Esophagus squamous epithelium (tissue), 5 donors: ENCODE measurements at places on chromosomes 12 and 14.

- DNase-seq: no peak
These were observed 70.7 kb downstream of the TAOK3 start for GRCh38 chr12:118302053-118302452.

GRCh38 chr14:76929927-76930326 lies 98.6 kb downstream of the IRF2BPL start:
- DNase-seq: no peak

GRCh38 chr12:42552822-42553221 lies 36.7 kb downstream of the PRICKLE1 start:
- DNase-seq: no peak

DNA sequence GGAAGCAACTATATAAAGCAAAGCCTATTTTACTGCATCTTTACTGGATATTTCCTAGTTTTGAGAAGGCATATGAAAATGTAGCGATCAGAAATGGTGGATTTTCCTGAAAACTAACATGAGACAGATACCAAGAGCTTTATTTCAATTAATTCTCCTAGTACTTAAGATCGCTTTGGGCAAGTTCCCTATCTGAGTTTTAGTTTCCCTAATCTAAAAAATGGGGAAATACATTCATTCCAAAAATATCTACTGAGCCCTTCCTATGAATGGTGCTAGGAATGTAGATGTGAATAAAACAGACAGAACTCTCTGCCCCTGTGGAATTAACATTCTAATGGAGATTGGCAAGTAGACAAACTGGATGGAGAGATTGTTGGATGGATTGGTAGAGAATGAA lies 8.4 kb downstream of the CATSPERB start:
- no peak for DNase-seq

- DNase-seq: no peak
These were observed 21.3 kb downstream of the SLC6A15 start for GRCh38 chr12:84891106-84891838.

GRCh38 chr12:59787610-59788009 lies 191.8 kb downstream of the SLC16A7 start:
- no peak for DNase-seq

GRCh38 chr14:36583893-36584811 lies 1.7 kb upstream of the NKX2-8 start:
- no peak for DNase-seq

GRCh38 chr12:71503579-71504391 lies 64.2 kb downstream of the LGR5 start:
- DNase-seq: no peak

- no peak for DNase-seq
These were observed 14.3 kb downstream of the SERPINA10 start for GRCh38 chr14:94278731-94279130.

DNA sequence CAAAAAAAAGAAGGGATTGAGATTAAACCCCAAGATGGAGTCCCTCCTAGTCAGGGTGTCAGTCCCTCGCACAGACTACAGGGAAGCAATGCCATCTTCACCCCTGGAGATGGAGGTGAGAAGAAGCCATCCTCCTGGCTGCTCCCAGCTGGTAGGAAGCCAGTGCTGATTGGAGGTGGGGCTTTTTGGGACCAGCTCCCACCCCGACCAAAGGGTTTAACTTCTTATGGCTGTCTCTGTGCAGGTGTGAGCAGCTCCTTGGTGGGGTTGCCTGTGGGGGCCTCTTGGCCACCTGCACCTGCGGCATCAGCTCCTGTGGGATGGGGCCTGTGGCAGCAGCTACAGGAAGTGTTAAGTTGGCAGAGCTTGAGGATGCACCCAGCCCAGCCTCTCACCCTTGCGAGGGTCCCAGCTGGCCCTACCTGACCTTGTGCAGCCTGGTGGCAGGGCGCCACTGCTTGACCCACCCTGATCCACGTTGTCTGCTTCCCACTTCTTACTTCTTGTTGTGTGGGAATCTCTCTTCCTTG lies 3.8 kb upstream of the KRT86 start:
- DNase-seq: no peak

DNA sequence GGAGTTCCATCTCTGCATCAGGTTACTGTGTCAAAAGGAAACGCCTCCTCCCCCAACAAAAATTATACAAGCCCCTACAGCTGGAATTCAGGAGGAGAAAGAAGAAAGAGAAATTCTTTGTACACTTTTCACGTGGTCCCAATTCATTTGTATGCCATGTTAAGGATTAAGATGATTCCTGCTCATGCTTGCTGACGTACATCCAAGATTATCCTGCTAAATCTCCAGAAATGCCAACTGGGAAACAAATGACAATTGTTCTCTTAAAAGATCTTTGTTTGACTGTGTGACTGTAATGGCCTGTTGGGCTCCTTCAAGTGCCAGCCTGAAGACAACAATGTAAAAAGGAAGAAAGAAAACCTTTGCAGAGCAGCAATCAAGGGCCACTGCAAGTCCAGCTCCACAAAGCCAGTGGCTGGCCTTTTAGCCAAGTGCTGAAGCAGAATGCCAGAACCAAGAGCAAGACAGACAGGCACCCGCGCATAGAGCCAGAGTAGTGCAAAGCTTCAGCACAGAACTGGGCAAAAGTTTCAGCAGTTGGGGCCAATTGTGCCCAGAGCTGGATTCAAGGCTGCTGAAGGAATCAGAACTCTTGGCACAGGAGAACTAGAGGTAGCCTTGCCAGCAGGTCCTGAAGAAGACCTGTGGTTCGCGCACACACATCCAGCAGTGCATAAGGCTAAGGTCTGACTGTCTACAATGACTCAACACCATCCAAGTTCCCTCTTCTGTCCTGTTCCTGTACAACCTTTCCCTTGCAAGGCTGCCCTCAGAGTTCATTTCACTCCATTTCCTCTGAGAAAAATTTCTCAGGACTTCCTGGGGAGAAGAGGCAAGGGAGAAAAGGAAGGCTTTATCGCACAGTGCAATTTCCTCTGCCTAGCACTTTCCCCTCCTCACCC lies 209.7 kb upstream of the BMP4 start:
- no peak for DNase-seq

GRCh38 chr12:79619872-79620562 lies 70.7 kb downstream of the PAWR start:
- DNase-seq: no peak

GRCh38 chr12:21129906-21130305 lies 1.1 kb upstream of the SLCO1B1 start:
- no peak for DNase-seq

DNA sequence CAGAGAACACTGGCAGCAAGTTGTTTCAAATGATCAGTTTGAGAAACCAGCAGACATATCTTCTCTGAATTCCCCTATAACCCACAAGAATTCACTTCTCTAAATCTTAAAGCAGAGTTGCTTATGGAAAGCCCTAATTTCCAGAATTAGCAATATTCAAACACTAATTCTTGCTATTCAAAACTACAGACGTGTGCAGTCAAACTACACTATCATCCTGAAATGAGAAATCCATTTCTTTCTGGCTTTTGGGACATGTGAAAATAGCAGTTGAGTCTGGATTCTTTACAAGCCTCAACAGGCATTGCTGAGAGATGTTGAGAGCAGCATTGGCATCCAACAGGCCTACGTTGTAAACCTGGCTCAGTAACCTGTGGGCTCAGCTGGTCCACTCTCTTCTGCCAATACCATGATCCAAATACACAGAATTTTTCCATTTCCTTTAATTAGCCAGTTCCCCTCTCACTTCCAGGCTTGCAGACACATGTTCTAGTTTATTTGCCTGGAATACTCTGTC lies 74.6 kb upstream of the TMTC1 start:
- no peak for DNase-seq

GRCh38 chr12:113252494-113252893 lies 31.2 kb downstream of the TPCN1 start:
- DNase-seq: no peak

GRCh38 chr14:36245223-36245622 lies 68.7 kb upstream of the PTCSC3 start:
- DNase-seq: no peak

GRCh38 chr12:2902272-2902880 lies 11.7 kb downstream of the TULP3 start:
- no peak for DNase-seq

DNA sequence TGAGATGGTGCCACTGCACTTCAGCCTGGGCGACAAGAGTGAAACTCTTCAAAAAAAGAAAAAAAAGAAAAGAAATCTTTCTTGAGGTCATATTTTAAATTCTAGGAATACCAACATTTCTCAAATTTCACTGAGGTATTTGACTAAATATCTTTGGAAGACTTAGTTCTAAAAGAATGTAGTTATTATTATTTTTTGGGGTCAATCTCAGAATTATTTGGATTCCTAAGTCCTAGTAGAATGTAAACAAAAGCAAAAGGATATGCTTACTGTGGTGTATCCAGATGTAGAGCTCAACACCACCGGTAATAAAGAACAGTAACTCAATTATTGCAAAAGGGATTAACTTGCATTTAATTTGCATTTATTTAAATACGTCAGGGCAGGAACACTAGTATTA lies 25.0 kb downstream of the PRICKLE1 start:
- no peak for DNase-seq

DNA sequence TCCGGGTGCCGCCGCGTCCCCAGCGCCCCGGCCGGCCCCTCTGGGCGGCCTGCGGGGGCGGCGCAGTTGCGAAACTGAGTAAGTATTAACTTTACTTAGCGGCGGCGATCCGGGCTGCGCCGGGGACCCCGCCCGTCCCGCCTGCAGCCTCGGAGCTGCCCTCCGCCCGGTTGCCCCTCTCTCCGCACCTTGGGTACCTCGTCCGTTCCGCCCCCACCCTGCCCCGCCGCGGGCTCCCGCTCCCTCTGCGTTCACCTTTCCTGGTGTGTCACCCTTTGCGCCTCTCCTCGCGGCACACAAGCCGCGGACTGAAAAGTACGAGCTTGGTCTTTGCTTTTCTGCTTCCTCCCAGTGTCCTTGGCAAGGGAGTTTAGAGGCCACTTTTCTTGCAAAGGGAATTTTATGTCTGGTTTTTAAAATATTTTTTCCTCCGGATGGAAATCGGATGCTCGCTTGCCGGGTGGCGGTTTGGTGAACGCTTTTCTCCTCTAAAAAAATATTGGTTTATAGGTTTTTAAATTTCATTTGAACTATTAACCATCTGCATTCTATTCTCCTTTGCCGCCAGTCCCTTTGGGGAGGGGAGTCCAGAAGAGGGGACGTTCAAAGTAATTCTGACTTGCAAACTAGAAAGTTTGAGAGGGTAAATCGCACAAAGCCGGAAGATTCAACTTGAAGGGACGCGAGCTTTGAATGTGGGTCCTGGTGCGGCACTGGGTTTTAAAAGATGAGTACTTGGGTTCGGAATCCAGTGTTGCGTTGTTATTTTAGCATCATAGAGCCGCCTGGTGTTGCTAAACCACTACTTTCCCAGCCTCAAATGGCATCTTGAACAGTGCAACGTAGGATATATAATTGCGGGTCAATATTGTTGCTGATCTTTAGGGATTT lies 834 bp downstream of the RASSF8 start:
- no peak for DNase-seq

DNA sequence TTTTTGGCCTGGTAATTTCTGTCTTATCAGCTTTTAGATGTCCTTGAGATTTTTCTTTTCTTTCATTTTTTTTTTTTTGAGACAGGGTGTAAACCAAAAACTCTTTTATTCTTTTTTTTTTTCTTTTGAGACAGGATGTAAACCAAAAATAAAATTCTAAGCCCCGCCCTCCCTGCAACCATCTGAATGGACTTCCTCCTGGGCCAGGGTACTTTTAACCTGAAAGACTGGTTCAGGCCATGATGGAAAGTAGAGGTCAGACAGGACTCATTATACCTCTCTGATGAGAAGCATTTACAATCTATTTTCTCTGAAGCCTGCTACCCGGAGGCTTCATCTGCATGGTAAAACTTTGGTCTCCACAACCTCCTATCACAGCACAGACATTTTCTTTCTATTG lies 33.5 kb upstream of the TCL1B start:
- no peak for DNase-seq

GRCh38 chr12:64760808-64761573 lies 1.8 kb upstream of the GNS start:
- no peak for DNase-seq

DNA sequence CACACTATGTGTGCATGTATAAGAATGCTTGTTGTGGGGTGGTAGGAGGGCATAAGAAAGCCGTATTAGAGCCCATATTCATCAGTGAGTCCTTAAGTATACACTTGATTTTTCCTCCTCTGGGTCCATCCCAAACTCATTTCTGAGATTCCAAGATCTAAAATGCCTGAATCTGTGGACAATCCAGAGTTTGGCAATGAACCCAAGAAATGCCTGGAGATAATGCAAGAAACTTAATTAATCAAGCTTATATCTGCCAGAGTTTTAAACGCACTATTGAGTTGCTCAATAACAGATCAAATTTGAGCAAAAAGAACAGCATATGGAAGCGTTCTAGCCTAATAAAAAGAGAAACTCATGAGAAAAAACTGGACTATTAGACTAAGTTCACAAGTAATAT lies 143.4 kb upstream of the NAV3 start:
- DNase-seq: no peak

DNA sequence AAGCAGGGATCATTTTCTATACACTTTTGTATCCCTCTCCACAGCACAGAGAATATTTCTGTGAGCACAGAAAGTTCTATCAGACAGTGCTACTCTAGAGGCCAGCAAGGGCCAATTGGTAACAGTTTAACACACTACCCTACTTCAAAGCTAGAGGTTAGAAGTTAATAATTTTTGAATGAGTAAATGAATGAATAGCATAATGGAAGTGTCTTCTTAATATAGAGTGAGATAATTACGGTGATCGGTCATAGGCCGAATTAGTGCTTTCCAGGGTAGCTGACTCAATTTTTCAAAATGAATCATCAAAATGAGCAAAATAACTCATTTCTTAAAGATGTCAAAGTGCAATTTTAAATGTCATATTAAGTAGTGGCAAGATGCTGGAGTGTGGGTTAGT lies 67.0 kb upstream of the CCDC198 start:
- no peak for DNase-seq

- DNase-seq: no peak
These were observed 28.8 kb upstream of the HIGD1C start for GRCh38 chr12:50923361-50924130.

GRCh38 chr14:90060965-90061684 lies 669 bp upstream of the KCNK13 start:
- no peak for DNase-seq

GRCh38 chr12:59066445-59066844 lies 146.1 kb upstream of the LRIG3 start:
- DNase-seq: no peak

GRCh38 chr12:27615331-27615891 lies 80.8 kb upstream of the REP15 start:
- DNase-seq: no peak

DNA sequence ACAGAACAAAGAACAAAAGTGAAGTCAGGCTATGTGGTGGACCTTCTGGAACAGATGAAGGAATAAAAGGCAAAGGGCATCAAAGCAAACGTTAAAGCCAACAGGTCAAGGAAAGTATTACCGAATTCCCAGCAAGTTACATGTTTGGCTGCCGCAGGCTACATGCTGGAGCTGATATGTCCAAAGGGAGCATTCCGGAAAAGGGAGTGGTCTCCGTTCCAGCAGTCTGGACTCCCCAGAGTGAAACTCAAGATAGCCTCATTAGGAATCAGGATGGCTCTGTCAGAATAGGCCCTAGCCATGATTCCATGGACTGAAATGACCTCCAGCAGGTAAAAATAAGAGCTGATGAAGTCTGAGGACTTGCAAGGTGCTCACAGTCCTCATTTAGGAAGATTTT lies 379.8 kb upstream of the PRICKLE1 start:
- no peak for DNase-seq

GRCh38 chr14:23056956-23057756 lies at the start of gene CDH24:
CDH24 (minus strand) TSS chr14:23057520; CDS start chr14:23055733, 1,787 bp downstream.
- no peak for DNase-seq
